ENCODE measurements at places on chromosomes 6 and 20.

GRCh38 chr20:61240814-61241213 lies 11.2 kb upstream of the CDH4 start:
- DNase-seq = no peak

- no peak for DNase-seq
These were observed 3.9 kb upstream of the WFDC2 start for GRCh38 chr20:45465491-45466266.

- DNase-seq = no peak
These were observed 3.9 kb upstream of the IPCEF1 start for GRCh38 chr6:154360476-154360875.

DNA sequence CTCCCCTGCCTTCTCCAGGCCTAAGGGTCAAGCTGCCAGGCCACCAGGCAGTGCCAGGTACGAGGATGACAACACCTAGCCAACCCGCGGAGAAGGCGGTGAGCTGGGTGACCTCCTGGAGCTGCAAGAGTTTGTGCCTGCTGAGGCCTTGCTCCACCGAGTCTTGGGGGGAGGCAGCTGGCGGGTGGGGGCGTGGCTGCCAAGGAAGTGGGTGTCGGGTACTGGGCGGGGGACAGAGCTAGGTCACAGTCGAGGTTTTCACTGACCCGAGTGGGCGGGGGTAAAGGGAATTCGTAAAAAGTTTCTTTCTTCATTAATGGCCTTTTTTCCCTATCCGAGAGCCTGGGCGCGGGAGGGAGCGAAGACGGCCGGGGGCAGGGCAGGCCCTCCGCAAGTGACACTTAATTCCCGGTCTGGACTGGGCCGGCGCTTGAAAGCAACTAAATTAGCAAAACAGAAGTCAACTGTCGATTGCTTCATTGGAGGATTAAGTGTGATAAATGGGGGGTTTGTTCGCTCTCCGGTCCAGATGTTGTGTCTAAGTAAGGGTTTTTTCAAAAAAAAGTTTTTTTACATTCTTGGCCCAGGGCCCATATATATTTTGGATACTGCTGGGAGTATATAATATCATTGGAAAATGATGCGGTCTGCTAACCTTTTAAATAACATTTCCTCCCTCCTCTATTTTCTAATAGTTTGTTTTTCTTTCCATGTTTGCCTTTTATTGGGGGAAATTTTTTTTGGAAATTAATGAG lies 43.1 kb upstream of the FOXP4 start:
- DNase-seq = no peak

DNA sequence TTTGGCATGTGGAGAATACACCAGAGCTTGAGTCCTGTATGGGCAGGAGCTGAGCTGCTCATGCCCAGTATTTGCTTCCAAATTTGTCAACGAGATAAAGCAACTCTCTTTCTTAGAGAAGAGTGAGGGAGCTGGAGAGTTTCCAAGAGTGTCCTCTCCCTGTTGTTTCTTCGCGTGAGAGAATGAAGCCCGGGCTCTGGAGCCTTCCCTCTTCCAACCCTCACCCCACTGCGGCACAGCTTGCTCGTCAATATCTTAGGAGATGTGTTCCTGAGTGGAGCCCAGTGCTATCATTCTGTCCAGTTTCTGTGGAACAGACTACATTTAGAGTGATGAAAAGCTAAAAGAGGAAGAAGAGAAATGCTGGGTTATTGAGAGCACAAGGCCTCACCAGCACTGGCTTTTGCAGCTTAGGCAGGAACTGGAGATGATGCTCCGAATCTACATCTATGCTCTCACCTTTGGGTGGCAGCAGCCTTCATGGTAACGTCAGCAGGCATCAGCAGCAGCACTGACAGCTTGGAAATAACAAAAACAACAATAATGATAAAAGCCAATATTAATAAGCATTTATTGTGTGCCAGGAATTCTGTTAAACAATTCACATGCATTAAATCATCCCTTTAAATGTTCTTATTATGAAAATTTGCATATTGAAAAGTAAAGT lies 66.5 kb upstream of the TFB1M start:
- no peak for DNase-seq

DNA sequence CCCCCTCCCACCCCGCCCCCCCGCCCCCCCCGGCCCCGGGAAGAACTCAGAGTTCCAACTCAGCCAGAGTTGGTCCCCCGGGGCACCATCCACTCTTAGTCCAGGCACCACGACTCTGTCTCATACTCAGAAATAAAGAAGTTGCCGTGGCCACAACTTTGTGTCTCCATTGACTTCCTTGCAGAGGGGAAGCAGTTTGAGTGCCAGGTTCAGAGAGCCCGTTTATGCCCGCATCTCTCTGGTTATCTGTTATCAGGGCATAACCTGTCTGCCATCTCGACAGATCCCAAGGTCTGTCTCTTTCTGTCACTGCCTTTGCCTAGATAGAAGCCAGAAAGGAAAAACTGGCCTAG lies 605 bp downstream of the CDC5L start:
- no peak for DNase-seq

DNA sequence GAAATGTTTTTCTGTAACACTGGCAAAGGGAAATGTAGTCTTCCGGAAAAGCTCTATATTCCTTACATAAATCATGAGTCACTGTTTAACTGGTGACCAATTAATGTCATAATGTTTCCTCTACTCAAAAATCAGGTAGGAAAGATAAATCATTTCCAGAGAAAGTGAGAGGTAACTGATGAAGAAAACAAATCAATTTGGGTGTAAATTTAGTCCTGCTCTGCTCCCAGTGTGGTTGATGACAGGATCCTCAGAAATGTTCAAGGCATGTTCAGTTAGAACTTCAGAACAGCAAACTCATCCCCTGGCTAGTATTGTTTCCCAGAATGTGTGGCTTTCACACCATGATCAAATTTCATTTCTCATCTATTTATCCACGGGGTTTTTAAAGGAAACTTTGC lies 38.8 kb upstream of the SPACA1 start:
- DNase-seq = no peak

- no peak for DNase-seq
These were observed 480.0 kb upstream of the JAG1 start for GRCh38 chr20:11153819-11154218.

DNA sequence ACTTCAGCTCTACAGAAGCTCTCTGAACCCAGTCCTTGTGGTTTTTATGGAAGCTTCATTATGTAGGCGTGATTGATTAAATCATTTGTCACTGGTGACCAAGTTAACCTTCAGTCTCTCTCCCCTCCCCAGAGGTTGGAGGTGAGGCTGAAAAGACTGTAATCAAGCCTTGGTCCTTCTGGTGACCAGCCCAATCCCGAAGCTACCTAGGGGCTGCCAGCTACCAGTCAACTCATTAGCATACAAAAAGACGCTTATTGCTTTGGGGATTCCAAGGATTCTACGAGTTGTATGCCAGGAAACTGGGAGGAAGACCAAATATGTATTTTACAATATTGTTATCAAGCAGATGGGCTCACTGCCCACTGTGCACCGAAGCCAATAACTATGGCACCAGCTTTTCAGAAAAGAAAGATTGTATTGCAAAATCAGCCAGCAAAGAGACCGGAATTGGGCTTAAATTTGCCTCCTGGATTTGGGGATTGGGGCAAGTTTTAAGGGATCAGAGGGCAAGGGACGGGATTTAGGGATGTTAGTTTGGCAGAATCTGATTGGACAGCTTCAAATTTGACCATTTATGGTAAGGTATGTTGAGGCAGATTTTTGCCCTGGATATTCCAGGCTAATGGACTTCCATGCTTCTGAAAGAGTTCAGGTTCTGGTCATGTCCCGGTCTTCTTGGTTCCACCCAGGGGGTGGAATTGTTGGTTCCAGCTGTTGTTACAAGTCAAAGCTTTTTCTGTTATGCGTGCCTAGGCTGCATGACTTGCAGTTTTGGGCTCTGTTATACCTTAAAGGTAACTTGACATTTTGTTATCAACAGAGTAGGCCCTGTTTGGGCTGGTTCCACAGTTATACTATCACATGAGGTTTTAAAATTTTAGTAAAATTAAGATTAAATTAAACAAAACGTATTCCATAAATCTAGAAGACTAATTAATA lies 167.4 kb downstream of the COL9A1 start:
- DNase-seq = no peak

DNA sequence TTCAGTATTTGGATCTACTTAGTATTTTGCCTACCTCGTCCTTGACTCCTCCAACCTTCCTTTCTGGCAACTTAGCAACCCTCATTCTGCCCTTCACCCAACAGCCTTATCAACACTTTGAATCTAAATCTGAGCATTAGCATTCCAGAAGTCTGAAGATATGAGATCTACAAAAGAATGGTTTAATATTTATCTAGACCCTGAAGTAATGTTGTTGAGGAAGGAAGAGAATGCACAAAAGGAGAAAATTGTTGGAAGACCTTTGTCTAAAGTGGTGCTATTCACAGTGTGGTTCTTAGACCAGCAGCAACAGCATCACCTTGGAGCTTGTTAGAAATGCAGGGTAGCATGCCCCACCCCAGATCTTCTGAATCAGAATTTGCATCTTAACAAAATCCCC lies 198.2 kb upstream of the PLCB4 start:
- DNase-seq = no peak

- DNase-seq = no peak
These were observed 193.0 kb downstream of the ZFAND3 start for GRCh38 chr6:38012573-38012972.

DNA sequence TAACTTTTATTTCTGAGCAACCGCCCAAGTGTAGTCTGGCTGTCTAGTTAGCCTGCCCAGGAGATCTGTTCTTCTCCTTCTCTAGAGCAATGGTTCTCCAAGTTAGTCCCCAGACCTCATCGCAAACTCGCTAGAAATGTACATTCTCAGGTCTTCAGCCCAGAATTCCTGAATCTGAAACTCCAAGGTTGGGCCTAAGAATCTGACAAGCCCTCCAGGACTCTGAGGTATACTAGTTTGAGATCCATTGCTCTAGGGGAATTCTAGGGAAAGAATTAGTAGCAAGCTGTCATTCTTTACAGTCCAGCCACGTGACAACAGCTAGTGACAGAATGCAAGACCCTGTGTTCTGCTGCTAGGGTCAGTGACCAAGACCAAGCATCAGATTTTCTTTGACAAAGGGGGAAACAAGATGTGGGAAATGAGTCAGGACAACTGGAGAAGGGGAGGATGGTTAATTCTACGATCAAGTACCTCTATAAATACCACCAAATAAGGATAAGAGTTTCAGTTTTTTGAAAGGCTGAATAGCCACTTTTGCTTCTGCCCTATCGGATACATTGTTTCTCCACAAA lies 5.8 kb downstream of the UBE2V1 start:
- no peak for DNase-seq

GRCh38 chr20:21174516-21175239 lies 48.8 kb downstream of the KIZ start:
- no peak for DNase-seq

DNA sequence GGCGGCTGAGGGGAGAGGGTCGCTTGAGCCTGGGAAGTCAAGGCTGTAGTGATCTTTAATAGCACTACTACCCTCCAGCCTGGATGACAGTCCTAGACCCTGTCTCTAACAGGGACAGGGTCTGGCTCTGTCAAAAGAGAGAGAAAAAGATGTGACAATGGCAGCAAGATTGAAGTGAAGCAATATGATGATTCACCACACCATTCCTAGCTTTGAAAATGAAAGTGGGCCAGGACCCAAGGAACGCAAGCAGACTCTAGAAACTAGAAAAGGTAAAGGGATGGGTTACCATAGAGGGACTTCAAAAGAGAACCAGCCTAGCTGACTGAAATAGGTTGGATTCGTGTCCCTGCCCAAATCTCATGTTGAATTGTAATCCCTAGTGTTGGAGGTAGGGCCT lies 426.9 kb downstream of the HTR1B start:
- no peak for DNase-seq

- DNase-seq = no peak
These were observed 1.1 kb downstream of the SRMS start for GRCh38 chr20:63546256-63546955.

DNA sequence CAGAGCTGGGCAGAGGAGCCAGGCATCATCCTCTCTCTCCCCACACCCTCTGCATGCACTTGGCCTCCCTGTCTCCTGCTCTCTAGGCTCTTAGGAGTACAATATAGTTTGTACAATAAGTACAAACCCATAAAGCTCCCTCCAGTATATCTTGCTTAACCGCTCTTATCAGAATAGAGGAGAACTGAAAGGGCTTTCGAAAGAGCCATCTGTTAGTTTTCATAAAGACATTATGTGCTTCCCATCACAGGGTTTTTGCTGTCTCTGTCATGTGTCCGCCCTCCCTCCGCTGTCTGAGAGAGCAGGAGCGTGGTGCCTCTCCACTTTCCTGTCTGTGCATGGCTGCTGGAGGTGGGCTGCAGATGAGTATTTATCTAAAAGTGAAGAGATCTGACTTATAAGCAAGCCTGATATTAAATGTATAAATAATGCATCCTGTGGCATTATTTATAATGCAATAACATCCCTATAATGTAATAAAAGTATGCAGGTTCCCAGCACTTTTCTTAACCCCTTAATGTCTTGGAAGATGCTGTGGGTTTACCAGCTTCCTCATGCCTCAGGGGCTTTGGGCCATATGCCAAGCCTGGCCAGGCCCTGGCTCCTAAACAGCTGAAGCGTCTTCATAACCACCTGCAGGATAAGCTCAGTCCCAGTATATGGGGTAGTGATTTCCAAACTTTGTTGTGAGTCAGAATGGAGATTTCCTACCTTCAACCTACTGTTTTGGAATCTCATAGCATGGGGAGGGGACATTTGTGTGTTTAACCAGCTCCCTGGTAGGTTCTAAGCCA lies 297.1 kb downstream of the DHX35 start:
- DNase-seq = no peak

DNA sequence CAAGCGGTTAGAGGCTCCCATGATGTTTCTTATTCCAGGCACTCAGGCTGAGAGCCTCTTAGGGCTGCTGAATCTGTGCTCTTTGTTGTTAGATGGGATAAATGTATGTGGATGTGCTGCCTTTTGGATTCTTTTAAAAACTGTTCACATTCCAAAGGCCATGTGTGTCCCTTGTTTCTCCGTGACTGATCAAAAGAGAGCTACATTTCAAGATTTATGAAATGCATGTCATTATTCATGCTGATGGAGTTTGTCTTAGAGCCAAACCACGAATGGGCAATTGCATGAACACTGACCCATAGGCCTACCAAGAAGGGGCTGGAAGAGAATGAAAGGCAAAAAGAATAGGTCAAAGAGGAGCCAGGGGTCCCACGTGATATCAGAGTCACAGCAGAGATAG lies 104.9 kb upstream of the TSHZ2 start:
- DNase-seq = no peak

- DNase-seq = no peak
These were observed 46.8 kb downstream of the FARS2 start for GRCh38 chr6:5308066-5308465.

DNA sequence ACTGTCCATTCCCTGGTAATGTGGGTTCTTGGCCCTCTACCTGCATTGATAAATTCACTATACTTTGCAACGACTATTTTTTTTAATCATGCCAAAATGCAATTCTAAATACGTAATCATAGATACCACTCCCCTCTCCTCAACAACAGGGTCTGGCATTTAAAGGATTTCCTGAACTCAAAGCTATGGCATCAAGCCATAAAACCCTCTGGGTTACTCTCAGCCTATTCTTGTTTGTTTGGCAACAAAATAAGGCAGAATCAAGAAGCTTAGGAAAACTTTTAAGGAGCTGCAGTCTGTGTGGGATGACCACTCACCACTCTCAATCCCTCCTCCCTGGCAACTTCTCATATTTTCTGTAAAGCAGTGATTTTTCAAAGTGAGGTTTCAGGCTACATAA lies 669.9 kb upstream of the ID4 start:
- no peak for DNase-seq

GRCh38 chr6:16361121-16361520 lies 122.7 kb downstream of the GMPR start:
- DNase-seq = no peak

All from activated T-helper 1 cell treated with anti-CD3 and anti-CD28 coated beads, Interleukin-2, amount 50 U/mL, for 16 hours (primary cell).